Eye (tissue), 1 donor: ENCODE measurements at places on chromosomes 12 and 14.
A peak's percentile ranks its signal among the peaks of the same experiment; 100 is the strongest.

DNA sequence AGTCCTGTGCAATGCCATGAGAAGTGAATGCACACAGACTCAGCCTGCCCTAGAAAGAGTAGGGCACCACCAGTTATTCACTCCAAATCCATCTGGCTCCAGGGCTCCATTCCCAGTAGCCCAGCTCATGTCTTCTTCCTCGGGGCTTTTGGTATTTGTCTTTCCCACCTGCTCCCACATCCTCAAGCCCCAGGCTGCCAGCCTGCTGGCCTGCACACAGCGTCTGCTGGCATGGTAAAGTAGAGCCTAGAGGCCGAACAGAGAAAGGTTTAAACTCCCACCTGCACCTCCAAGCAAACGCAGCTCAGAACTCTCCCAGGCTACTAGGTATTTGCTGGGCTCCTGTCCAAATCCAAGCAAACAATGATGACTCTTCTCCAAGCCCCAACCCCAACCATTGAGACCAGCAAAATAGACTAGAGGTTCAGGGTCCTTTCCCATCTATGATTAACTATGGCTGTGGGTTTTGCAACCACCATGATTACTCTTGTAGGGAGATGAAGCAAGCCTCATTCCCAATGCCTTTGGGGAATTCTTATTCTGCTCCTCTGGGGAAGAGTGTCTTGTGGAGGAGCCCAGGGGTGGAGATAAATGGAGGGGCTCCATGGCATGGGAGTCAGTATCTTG lies 5.2 kb upstream of the VDR start:
- no peak for DNase-seq

DNA sequence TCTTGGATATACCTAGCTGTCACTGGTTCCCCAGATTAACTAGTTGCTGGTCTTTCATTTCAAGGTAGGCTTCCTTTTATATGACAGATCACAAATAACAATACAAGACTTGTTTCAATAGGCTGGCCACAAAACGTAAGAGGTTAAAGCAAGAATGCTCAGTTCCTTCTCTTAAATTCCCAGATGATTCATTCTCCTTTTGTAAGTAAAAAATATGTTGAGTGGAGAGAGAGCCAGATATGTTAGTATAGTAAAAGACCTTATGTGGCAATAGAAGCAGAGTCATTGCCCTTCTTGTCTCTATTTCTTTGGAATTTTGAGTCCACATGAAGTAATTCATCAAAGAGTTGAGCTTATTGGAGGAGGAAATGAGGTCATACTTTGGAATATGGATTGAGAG lies 939.0 kb upstream of the ATXN7L3B start:
- DNase-seq, result no peak

DNA sequence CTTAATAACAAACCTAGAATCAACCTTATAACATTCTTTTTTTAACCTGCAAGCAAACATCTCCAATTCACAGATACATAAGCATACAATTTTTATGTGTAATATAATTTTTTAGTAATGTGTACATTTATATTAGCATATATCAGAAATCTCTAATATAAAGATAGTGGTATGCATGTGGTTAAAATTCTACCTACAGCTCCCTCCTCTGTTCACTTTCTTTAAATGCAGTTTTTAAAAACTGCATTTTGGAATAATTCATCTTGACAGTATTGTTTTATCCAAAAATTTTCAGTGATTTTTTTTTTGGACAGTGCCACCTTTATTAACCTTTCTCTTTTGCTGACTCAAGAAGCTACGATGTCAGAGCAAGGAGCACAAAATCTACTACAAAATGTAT lies 13.2 kb upstream of the RXYLT1 start:
- no peak for DNase-seq

- DNase-seq, result no peak
Observed at GRCh38 chr12:19194963-19195362, 65.4 kb downstream of the PLEKHA5 start.

- DNase-seq, result no peak
Observed at GRCh38 chr12:92437452-92437851, 265.3 kb upstream of the PLEKHG7 start.

DNA sequence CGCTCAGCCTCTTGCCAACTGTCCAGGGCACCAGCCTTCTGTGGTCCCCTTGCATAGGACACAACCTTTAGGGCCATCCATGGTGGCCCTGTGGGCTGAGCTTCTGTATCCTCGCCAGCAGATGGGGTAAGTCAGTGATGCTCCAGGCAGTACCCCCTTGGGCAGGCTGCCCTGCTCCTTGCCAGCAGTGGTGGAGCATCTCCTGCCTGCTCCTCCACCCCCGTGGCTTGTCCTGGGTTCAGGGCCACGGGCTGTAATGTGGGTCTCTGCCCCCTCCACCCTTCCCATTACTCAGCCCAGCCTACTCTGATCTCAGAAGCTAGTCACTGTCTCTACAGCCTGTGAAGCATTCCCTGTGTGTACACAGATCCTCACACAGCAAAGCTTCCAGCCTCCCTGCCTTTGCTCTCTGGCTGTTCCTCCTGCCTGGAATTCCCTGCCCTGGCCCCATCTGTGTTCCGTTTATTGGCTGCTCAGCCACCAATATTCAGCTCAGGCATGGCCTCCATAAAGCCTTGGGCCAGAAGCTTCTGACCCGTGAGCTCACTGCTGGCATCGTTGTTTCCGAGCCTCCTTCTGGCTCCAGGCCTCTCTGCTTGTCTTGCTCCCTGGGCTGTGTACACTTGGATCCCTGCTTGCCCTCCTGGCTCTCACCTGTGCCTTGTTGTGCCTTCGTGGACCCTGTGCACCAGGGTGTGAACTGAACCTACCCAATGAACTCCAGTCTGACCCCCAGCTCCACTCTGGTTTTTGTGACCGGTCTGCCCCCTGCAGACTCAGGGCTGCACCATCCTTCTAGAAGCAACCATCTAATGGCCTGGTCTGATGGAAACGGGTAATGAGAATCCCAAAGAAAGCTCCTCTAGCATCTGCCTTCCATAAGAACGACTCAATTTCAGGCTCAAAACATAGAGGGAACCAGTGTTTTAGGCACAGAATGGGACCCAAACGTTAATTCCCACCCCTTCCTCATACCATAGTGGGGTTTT lies 177.0 kb upstream of the PRMT8 start:
- peak; percentile 68 for DNase-seq

DNA sequence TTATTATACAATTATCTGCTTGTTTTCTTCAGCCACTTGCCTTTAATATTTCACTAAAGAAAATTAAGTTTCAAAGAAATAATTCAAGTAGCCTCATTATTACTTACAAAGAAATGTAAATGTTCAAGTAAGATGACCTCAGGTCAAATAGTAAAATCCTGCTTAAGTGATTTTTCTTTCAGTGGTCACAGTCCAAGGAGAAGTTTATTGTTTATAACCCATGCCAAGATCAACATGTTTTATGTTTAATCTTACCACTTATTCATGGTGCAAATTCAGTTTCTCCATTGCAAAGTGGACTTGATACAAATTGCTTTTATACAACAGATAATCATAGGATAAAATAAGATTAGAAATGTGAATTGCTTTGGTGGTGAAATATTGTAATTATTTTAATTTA lies 370.2 kb upstream of the FLRT2 start:
- no peak for DNase-seq

DNA sequence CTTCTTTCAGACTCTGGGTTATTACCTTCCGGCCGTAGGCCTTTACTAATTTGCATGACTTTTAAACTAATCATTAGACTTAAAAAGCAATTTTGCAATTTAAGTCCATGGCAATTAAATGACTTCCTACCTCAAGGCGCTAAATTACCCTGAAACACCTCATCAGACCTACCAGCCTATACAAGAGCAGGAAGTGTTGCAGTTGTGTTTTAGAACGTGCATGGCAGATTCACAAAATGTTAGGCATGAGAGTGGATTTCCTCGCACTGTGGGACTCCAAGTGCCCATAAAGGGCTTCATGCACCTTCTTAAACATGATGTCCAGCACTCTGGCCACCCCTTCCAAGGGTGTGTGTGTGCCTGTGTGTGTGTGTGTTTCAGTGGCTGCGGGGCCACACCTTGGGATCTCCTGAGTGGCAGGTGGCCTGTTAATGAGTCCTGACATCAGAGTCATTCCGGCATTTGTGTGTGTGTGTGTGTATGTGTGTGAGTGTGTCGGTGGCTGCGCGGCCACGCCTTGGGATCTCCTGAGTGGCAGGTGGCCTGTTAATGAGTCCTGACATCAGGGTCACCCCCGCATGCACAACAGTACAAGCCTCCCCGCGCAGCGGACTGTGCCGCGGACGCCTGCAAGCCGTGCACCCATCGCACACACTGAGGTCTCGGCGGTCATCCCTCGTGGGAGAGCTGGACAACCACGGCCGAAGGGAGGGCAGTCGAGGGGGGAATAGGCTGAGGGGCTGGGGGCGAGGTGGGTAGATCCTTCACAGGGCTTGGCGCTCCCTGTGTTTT lies 900 bp downstream of the C2CD5 start:
- peak; percentile 87 for DNase-seq

- DNase-seq, result no peak
Observed at GRCh38 chr12:65924716-65925115, 100.4 kb downstream of the HMGA2 start.

GRCh38 chr12:56084958-56085543 lies 5.1 kb downstream of the ERBB3 start:
- DNase-seq, result no peak

GRCh38 chr12:120138366-120138765 lies 21.8 kb upstream of the RAB35 start:
- no peak for DNase-seq

- DNase-seq, result no peak
Observed at GRCh38 chr12:9699269-9699897, 29.9 kb downstream of the CLEC2D start.

- peak; percentile 95 for DNase-seq
Observed at GRCh38 chr12:1605129-1606020, 11.0 kb upstream of the FBXL14 start.

GRCh38 chr12:72035625-72036024 lies 97.0 kb downstream of the TPH2 start:
- no peak for DNase-seq

DNA sequence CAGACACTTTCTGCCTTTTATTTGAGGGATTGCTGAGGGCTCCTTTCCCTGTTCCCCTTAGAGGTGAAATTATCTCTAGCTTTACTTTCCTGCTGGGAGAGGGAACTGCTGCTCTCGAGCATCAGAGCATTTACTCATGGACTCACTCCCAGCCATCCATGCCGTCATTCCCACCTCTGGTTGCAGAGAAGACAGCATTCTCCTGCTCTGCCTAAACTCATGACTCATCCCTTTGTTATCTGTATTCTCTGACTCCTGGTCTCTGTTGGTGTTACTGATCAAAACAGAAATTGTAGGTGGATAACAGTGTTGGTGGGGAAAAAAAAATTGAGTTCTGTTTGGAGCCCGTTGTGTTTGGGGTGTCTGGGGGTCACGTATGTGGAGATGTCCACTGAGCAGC lies 159.3 kb downstream of the TTC8 start:
- DNase-seq, result no peak

GRCh38 chr12:105559310-105559709 lies 228.8 kb downstream of the C12orf75 start:
- DNase-seq, result no peak

DNA sequence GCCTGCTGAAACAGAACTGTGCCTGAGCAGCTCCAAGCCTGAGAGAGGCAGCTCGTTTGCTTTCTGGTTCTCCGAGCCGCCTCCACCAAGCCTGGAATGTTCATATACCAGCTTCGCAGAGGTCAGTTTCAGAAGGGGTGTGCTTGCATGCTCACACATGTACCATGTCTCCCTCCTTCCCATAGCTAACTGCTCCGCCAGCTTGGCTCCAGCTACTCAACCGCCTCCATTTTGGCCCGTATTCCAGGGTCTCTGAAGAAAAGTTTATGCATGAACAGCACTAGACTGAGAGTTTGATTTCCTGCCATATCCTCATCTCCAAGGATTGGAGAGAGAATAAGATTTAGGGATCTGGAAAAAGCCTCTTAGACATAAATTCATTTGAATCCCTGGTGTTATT lies 103.7 kb downstream of the SMOC1 start:
- DNase-seq, result no peak

- peak; percentile 63 for DNase-seq
Observed at GRCh38 chr12:47808050-47808449, 11.7 kb downstream of the HDAC7 start.

DNA sequence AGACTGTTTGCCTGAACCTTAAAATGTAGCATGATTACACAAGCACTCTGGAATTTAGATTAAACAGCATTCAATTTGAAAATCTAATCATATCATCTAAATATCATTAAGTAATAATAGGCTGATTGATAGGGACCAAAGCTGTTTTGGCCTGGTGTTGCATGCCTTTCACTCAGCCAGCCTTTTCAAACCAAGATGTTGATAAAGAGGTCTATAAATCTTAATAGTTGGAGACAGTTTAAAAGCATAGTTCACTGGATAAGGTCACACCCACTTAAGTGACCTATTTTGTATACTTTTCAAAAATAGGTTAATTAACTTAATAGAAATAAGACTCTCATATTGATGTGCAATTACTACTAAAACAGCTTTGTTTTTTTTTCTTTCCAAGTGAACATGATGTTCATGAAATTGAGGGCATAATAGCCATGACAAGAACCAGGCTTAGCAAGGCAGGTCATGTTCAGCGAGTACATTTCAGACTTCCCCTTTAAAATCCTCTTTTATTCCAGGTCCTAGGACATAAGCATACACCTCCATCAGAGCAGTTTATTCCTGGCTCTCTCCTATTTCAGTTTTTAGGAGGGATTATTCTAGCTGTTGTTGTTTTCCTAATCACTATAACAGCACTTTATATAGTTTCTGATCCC lies 349.0 kb downstream of the RAD51B start:
- DNase-seq, result no peak

- DNase-seq, result no peak
Observed at GRCh38 chr12:123602651-123603195, 824 bp downstream of the DDX55 start.

- DNase-seq, result no peak
Observed at GRCh38 chr12:11147420-11147819, 13.0 kb upstream of the TAS2R30 start.

- peak; percentile 58 for DNase-seq
Observed at GRCh38 chr14:50875359-50876070, 3.7 kb downstream of the ABHD12B start.

- no peak for DNase-seq
Observed at GRCh38 chr12:47023311-47023710, 56.1 kb upstream of the PCED1B start.

DNA sequence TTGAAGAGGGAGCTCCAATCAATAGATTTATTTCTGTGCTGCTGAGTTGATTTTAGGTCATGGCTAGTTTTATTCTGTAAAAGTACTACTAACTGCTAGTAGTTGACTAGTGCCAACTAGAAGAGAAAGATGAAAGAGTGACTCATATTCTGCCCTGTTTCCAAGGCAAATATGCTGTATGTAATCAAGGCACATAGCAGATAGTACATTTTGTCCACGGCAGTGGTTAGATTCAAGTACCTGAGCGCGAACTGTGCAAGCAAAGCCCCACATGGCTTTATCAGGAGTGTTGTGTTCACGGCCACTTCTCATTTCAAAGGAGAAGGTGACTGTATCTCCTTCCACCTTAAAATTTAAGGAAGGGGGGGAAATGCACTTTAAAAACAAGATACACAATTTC lies 126.8 kb downstream of the TRAFD1 start:
- DNase-seq, result no peak

DNA sequence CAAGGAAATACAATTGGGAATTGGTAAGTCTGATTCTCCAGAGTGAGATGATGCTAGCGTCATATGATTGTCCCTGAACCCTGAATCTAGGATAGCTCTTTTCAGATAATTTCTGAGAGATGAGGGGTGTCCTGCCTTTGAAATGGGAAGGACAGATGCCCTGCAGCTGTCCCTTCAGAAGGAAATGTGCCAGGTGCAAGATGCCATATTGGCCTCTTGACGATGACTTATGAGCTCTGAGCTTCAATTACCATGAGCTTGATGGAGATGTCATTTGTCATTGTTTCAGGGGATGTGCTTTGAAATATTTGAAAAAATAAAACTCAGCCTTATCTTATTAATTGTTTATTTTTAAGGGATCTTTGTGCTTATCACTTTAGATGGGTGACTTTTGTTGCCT lies 185.1 kb downstream of the DACT1 start:
- no peak for DNase-seq
